ENCODE measurements at places on chromosomes 1 and 21. TPM values are rescaled to one million over a fixed set of nuclear protein-coding genes. Genes with fewer than 3 reads are reported as not detected.

Gene LCE1F
- not detected for total RNA-seq

Gene CD2
- not detected for total RNA-seq

Gene LCE3D
- not detected for total RNA-seq

Gene MXRA8
- 25.8 TPM for total RNA-seq

Gene CFHR3
- total RNA-seq, result not detected

Gene TIPRL
- 34.1 TPM for total RNA-seq

Gene CD1E
- total RNA-seq, result not detected

Measured in glomerular endothelial cell (primary cell).